ENCODE measurements at places on chromosomes 5 and 9.

DNA sequence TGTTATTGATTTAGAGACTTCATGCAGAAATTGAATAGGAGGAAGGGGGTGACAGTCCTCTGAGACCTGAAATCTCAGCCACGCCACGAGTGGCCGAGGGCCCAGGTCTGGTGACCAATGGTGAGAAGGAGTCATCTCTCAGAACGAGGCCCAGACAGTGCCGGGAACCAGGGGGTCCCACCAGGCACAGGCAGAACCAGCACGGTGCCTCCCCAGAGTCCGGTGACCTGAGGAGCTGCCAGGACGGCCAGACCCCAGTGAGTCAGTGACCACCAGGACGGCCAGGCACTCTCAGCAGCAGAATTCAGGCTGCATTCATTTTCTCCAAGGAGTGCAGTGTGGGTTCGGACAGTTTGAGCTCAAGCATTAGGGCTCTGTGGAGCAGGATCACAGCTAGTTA, 43.8 kb upstream of the NKD2 start:
- no peak for DNase-seq

DNA sequence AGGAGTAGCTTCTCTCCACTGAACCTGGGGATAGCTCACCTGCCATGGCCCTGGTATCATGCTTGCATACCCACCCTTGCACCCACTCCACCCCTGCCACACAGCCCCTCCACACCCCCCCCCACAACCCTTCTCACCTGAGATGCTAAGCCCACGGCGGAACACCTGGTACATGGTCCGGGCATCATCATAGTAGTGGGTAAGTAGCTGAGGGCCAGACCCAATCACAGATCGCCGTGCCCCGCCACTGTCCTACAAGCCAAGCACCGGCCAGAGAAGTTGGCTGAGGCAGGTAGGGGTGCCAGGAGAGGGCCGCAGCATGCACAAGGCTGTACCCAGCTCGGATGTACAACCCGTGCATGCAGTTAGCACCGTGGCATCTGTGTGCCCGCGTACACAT, 20.7 kb downstream of the ACSL6 start:
- no peak for DNase-seq

DNA sequence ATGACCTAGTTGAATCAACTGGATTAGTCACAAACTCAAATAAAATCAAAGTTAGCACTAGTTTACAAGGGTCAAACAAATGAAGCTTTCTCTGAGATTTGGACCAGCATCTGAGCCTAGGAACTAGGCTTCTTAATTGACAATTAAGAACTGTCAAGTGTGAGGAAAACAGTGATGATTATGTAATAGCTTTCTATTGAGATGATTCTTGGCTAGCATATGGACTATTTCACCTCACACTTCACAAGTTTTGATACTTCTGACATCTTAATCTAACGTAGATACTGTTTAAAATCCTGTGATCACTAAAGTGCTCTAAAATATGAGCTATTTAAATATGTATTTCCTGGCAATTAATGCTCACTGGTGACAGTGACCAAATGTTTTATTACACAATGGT, 542.9 kb downstream of the EFNA5 start:
- DNase-seq: no peak

GRCh38 chr5:155906046-155906445, 420.9 kb upstream of the SGCD start:
- DNase-seq: no peak

DNA sequence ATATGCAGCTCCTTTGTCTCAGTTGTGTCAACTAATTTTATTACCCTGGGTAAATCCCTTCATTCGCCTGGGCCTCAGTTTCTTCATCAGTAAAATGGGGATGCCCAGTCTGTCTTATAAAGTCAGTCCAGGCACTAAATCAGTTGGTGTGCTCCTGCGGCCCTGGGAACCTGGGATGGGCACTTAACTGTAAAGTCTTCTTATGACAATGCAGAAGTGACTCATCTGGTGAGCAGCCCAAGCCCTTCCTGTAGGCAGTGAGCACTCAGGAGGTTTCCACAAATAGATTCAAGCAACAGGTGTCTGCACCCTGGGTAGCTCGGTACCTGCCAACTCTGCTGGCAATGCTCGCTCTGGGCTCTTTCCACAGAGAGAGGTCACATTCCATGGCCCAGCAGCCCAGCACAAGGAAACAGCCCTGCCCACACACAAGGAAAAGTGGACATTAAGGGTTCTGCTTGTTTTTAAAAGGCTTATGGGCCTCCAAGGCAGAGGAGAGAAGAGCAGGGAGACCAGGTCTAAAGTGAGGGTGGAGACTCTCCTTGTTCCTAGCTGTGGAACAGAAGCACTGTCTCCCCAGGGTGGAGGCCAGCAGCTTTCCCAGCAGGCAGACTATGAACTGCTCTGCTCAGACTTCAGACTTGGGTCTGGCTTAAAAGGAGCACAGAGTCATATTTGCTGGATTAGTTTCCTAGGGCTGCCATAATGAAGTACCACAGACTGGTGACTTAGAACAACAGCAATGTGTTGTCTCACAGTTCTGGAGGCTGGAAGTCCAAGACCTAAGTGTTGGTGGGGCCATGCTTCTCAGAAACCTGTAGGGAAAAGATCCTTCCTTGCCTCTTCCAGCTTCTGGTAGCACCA, 89.7 kb upstream of the ADRA1B start:
- peak; percentile 65 for DNase-seq

GRCh38 chr5:173515526-173515925, 100.9 kb downstream of the BOD1 start:
- DNase-seq: peak; percentile 41

GRCh38 chr9:125784286-125785049, 37.3 kb downstream of the PBX3 start:
- no peak for DNase-seq

GRCh38 chr9:132877824-132878694, at the start of gene AK8:
AK8 (minus strand) TSS chr9:132878284; CDS start chr9:132878255, 29 bp downstream.
- no peak for DNase-seq

DNA sequence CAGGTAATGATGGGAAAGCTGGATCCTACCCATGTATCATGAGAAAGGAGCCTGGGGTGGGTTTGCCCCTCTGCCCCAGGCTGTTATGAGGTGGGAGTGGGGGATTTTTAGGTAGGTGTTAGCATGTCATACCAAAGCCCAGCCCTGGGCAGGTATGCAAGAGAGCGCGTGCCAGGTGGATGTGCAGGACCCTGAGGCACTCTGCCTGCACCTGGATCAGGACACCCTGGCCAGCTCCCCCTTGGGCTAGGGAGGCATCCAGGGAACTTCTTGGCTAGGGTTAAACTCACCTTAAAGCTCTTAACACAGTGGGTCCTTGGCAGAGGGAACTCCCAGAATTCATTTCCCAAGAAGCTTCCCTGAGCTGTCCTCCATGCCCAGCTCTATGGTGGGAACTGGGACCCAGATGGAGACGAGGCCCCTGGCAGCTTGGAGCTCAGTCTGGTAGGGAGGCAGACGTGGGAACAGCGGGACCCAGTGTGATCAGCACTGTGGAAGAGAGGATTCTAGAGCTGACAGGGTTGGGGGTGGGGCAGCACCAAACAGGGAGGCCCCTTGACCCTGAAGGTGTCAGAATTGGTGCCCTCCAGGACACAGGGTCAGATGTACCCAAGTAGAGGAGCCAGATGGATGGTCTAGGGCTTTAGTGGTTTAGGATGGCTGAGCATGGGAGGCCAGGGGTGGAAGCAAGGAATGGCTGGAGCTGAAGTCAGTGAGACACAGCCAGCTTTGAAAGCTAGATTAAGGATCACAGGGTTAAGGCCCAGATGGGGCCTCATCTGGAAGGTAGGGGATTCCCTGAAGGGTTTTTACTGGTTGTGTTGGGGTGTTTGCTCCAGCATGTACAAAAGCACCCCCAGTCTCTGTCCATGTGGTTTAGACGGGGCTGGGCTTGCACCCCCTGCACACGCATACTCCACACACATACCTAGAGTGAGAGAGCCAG, 2.2 kb upstream of the PRR7 start:
- no peak for DNase-seq

- DNase-seq: no peak
These were observed 42.1 kb upstream of the SMIM23 start for GRCh38 chr5:171743436-171744076.

DNA sequence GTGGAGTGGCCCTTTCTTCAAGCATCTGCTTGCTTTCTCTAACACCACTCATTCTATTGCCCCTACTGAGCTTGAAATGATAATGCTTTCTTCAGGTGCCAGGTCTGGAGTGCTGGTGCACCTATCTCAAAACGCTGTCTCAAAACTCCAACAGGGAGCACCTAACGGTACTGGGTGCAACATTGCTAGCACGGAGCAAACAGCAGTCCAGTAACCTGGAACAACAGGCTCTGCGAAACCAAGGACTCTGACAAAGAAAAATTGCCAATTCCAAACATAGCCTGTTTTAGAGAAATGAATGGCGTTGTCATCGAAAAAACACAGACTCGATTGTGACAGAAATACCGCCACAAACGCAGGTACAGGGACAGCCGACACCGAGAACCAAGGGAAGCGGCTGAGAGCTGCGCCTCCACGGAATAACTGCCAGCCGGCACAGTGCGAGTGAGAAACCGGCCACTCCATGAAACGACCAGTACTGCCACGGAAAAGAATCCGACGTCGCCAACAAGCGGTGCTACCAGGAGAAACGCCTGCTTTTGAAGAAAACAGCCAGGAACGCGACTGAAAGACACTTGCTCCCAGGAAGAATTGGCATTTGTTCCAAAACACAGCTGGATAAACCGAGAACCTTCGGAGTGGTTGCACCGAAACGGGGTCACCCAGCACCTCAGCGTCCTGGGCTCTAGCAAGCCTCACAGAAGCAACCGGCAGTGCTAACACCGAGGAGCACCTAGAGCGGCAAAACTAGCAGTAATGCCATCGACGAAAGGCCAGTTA, 3.1 kb downstream of the ANXA2R start:
- no peak for DNase-seq

All from non-pigmented ciliary epithelial cell (primary cell).